ENCODE measurements at places on chromosomes 5 and 9.

- no peak for DNase-seq
Observed at GRCh38 chr5:59380350-59380951, 513.1 kb downstream of the PDE4D start.

- no peak for DNase-seq
Observed at GRCh38 chr5:137954131-137954879, 65.0 kb downstream of the PKD2L2 start.

DNA sequence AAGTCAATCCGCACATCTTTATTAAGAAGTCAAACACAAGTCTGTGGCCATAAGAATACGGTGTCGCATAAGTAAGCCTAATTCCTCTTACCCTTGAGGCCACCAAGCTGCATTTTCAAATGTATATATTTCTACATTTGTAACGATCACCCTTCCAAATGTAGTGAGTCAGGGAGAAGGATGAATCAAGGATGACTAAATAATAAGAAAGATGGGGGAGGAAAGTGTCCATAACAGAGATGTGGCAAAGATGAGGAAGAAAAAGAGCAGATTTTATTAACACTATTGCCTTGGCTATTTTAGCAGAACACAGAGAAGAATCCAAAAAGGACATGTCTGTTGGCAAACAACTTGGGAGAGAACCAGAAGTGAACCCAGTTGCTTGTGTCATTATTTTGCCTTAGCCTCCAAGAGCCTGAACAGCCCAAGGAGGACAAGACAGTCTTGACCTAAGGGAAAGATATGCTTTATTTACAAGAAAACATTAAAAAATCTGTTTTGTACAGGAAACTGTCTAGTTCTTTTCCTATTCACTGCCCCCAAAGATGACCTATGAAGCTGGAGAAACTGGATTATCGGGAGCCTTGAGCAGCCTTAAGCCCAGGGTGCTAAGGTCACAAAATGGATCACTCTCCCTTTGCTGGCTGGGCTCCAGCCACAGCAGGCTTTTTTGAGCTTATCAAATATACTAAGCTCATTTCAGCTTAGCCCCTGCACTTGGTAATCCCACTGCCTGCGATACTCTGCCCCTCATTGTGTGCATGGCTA, 101.5 kb downstream of the PLCXD3 start:
- no peak for DNase-seq

DNA sequence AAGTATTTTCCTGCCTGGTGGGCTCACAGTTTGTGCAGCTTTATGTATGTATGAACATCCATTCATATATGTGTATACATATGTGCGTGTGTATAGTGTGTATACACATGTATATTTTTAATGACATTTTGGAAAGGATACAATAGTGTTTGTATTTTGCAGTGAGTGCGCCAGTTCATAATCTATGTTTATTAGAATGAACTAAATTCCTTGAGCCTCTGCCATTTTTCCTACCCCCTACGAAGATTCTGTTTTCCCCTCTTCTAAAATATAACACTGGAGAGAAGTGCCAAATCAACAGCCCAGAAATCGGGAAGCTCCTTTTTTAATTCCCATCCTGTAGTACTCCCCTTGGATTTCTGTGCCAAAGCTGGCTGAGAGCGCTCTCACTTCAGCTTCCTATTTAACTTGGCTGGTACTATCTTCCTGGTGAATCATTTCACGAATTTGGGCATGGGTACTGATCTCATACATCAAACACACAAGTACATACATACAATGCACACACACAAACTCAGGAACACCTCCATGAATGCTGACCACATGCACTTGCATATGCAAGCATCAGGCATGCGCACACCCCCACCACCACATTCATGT, 578.4 kb upstream of the WWC1 start:
- no peak for DNase-seq

DNA sequence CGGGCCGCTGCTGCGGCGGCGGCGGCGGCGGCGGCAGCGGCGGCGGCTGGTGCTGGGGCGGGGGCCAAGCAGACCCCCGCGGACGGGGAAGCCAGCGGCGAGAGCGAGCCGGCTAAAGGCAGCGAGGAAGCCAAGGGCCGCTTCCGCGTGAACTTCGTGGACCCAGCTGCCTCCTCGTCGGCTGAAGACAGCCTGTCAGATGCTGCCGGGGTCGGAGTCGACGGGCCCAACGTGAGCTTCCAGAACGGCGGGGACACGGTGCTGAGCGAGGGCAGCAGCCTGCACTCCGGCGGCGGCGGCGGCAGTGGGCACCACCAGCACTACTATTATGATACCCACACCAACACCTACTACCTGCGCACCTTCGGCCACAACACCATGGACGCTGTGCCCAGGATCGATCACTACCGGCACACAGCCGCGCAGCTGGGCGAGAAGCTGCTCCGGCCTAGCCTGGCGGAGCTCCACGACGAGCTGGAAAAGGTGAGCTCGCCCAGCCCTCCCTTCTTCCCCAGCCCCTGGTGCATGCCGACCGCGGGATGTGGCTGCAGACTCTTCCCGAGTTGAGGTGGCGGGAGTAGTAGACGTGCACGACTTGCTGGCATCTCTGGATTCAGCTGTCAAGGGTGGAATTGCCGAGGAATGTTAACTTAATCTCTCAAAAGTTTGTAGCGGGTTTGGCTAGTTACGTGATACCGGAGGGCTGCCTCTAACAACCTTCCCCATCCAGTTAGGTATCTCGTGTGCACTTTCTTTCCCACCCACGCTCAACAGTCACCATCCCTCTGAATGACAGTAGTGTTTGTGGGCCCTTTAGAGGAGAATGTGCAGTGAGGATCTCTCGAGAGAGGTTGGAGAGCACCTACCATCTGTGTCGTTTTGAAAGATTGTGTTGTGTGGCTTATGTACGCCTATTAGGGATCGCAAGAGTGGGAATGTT, 932 bp downstream of the SLC12A2 start:
- DNase-seq = peak; percentile 22

DNA sequence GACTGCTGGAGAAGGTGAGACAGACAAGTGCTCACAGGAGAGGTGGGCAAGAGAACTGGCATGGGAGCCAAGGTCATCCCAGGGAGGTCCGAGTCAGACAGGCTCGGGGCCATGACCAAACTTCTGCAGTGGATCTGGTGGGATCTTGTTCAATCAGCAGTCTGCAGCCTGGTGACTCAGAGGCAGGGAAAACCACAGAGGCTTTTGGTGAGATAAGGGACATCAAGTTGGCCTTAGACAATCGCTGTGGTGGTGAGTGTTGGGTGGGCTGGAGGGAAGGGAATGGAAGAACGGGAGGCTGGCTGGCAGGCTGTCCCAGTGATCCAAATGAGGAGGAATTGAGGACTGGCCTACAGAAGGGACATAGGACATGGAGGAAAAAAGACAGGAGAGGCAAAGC, 123.8 kb downstream of the TMEM174 start:
- DNase-seq = no peak

DNA sequence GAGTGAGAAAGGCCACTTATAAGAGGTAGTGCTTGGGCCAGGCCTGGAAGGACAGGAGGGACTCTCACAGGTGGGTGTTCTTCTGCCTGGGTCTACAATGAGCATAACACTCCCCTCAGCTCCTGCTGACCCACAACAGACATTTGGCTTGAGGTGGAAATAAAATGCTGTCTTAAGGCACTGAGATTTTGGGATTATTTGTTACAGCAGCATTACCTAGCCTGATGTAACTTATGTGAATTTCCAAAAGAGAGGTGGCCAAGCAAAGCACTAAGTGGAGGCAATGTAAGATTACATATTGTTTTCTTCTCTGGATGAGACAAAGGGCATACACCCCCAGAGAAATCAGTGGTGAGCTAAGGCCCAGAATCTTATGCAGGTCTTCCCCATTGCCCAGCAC, 221.5 kb downstream of the PAX5 start:
- DNase-seq = no peak

DNA sequence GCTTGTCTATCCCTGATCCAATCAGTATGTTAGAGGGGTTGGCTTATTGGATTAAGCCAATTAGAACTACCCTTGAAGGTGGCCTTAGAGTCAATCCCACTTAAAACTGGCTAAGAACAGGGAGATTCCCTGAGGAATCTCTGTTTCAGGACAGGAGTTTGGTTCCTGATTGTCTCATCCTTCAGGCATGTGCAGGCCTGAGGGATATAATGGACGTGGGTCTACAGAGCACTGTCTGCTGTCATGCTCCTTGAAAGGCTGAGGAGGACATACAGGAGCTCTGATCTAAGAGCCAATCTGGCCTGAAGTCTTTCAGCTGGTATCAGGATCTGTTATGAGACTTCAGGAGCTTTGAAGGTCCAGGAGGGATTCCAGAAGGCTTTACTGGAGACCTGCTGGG, 36.2 kb upstream of the PRXL2C start:
- no peak for DNase-seq

DNA sequence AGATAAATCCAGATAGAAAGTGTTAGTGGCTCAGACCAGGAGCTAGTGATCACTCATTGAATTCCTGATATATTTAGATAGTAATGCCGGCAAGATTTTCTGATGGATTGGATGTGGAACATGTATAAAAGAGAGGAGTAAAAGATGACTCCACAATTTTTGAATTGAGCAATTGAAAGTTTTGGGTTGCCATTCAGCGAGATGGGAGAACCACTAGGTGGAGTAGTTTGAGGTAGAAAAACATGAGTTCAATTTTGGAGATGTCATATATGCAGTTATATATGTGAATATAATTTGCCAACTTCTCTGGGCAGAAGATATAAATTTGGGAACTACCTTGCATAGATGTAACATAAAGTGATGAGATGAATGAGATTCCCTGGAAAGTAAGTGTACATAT, 502.5 kb upstream of the SEMA6A start:
- DNase-seq = no peak

DNA sequence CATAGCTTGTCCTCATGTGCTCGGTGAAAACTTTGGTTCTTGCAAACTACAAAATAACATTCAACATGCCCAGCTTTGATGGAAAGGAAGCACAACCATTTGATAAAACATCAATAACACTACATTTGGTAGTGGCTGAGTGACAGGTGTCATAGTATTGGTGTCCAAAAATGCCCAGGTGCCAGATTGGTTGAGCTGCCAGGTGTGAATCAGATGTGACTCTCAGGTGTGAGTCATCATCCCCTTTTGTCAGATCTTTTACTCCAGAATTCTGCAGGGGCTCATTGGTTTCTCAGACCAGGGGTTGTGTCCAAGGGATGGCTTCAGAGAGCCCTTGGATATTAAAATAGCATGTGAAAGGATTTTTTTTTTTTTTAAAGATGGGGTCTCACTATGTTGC, 22.5 kb upstream of the POMT1 start:
- DNase-seq = no peak

- DNase-seq = no peak
Observed at GRCh38 chr5:78754655-78755054, 106.1 kb upstream of the LHFPL2 start.

GRCh38 chr9:14314424-14314928, 535 bp upstream of the NFIB start:
- DNase-seq = no peak

DNA sequence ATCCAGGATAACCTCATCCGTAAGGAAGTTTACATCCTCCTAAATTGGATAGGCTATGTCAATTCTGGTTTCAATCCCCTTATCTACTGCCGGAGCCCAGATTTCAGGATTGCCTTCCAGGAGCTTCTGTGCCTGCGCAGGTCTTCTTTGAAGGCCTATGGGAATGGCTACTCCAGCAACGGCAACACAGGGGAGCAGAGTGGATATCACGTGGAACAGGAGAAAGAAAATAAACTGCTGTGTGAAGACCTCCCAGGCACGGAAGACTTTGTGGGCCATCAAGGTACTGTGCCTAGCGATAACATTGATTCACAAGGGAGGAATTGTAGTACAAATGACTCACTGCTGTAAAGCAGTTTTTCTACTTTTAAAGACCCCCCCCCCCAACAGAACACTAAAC, 1.3 kb downstream of the ADRB2 start:
- DNase-seq = no peak

GRCh38 chr5:65903581-65903980, 22.8 kb upstream of the ERBIN start:
- no peak for DNase-seq

DNA sequence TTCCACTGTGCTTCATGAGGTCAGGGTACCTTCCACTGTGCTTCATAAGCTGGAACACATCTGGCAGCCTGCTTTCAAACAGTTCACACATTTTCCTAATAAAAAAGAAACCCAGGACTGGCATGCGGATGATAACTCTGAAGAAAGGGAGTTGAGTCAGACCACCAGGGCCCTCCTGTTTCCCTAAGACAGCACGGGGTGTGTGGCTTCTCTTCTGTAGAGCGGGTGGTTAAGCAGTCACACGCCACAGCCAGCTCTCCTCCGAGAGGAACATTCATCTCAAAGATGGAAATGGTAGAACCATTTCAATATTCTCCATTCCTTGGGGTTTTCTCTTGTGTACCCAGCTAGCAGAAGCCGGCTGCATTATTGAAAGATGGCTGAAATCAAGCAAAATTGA, 128.1 kb upstream of the LMX1B start:
- no peak for DNase-seq

DNA sequence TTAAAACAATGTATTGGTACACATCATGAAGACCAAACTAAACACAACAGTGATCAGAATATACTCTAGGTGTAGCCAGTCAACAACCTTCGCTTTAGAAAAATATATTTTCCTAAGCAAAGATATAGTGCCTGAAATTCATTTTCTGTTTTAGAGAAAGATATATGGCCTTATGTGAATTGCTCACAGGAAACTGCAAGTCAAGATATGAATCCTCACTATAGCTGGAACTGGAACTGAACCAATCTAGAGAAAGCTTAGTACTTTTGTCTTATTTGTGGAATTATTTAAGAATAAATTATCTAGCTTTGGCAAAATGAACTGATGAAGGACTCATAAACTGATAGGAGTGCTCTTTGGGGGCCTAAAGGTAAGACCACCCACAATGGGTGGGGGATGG, 27.3 kb downstream of the GZMK start:
- DNase-seq = no peak

- no peak for DNase-seq
Observed at GRCh38 chr5:88952996-88953643, 70.1 kb upstream of the MEF2C start.

- no peak for DNase-seq
Observed at GRCh38 chr9:98742325-98743280, 33.9 kb upstream of the GABBR2 start.

- DNase-seq = no peak
Observed at GRCh38 chr9:89377411-89377810, 59.1 kb downstream of the SECISBP2 start.

- no peak for DNase-seq
Observed at GRCh38 chr5:155872629-155873220, 454.2 kb upstream of the SGCD start.

GRCh38 chr5:108786806-108787483, 39.2 kb downstream of the FER start:
- no peak for DNase-seq

- DNase-seq = no peak
Observed at GRCh38 chr9:133142684-133143622, 20.8 kb downstream of the GBGT1 start.

GRCh38 chr9:100718717-100719116, 140.8 kb downstream of the CAVIN4 start:
- DNase-seq = no peak

Measured in stimulated activated CD8-positive, alpha-beta memory T cell treated with anti-CD3 and anti-CD28 coated beads, Interleukin-4, amount 100 ng/mL, for 1 hour (primary cell).